ENCODE measurements at places on chromosomes 13 and 19.

GRCh38 chr13:93620181-93620765 is 393.7 kb downstream of the GPC6 start:
- DNase-seq, result peak; percentile 19

DNA sequence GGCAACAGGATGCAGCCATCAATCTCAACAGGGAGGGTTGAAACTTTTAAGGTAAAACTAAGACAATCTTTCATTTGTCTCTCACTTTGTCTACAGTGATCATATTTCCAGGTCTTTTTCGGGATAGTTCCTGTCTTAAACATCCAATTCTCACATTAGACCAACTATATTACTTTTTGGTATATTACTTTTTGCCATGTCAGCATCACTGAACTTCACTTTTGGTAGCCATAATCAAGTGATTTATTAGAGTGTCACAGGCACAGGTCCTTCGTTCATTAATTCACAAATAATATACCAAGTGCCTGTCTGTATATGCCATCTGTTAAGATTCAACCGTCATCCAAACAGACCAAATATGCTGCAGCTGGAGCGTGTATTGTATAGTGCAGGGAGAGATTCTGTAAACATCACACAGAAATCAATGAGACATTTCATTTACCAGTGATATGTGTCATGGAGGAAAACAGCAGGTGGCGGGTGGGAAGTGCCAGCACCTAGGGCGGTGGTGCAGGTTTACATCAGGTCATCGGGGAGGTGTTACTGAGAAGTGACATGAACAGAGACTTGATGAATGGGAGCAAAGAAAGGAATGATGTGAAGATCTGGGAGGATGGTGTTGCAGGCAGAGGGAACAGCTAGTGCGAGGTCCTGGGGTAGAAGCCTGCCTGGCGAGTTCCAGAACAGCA is 24.9 kb downstream of the ARHGEF7 start:
- no peak for DNase-seq

GRCh38 chr13:52845334-52845761 is 3.1 kb downstream of the PCDH8 start:
- no peak for DNase-seq

DNA sequence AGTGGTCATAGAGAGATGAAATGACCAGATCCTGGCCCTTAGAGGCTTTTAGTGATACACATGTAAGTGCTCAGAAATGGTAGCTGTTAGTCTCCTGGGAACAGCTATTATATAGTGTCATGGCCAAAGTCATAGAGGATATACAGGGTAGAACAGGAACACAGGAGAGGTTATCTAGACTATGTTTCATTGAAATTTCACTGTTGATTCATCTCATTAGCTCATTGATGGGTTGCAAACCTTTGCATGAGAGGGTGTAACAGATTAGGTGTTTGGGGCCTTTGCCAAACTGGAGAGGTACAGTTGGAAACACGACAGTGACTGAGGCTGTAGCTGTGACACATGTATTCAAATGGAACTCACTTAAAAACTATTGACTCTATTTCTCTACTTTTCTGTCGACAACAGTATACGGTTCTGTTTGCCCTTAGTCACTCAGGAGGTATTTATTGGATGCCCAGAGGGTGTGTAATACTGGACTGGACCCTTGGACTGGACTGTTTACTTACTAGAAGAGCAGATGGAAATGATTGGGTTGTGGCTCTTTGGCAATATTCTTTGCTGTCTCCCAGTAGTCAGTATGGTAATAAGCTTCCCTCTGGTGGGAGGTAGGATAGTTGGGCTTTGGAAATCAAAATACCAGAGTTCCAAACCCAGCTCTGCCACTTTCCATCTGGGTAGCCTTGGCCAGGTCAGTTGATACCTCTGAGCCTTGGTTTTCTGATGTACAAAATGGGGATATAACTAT is 29.8 kb downstream of the ARHGAP35 start:
- DNase-seq, result peak; percentile 92

- no peak for DNase-seq
These were observed 409.1 kb downstream of the FGF9 start for GRCh38 chr13:22079961-22080360.

GRCh38 chr19:7534531-7535046 is 928 bp upstream of the PNPLA6 start:
- peak; percentile 70 for DNase-seq

GRCh38 chr13:26752671-26753070 is 7.9 kb downstream of the GPR12 start:
- DNase-seq, result no peak

- DNase-seq, result no peak
These were observed 37.1 kb downstream of the LACC1 start for GRCh38 chr13:43916828-43917227.

GRCh38 chr13:66219506-66219905 is 1010.6 kb downstream of the PCDH9 start:
- no peak for DNase-seq

- DNase-seq, result no peak
These were observed 140.1 kb downstream of the ZDHHC20 start for GRCh38 chr13:21318891-21319532.

DNA sequence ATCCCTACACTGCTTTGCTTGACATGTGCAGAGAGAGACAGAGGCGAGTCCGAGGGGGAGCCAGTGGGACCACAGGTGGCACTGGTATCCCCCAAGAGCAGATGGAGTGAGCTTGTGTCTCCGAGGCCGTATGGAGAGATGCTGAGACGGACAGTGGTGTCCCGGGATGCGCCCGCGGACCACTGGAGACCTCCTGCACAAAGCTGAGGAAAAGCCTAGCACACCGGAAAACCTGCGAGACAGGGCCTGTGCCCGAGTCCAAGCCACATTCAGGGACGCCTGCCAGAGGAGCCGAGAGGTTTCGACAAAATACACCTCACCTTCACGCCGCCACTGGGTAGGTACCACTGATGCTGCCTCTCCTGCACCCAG is 66.0 kb upstream of the ZNF527 start:
- DNase-seq, result no peak

- DNase-seq, result no peak
These were observed 17.4 kb upstream of the FEM1A start for GRCh38 chr19:4774136-4774535.

- DNase-seq, result no peak
These were observed 201.9 kb downstream of the FGF9 start for GRCh38 chr13:21872795-21873194.

DNA sequence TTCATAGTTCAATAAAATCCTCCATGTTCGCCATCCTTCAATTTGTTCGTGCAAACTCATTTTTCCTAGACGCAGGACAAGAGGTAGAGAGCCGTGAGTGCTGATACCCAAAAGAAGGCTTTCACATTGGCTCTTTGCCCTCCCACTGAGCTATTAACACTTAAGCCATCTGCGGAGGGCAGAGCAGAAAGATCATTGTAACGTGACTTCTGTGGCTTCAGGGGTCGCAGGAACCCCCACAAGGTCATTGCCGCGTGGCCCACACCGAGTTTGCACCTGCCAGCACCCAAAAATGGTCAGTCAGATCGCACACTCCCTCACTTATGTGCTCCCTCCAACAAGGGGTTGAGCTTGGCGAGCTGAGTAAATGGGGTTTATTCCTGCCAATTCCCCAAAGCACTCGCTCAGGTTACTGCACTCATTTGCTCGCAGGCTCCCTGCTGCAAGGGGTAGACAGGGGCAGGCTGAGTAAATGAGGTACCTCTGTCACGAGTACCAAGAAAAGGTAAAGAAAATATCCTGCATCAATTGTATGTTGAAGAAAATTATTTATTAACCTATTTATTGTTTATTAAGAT is 144.1 kb downstream of the PRR20E start:
- no peak for DNase-seq

DNA sequence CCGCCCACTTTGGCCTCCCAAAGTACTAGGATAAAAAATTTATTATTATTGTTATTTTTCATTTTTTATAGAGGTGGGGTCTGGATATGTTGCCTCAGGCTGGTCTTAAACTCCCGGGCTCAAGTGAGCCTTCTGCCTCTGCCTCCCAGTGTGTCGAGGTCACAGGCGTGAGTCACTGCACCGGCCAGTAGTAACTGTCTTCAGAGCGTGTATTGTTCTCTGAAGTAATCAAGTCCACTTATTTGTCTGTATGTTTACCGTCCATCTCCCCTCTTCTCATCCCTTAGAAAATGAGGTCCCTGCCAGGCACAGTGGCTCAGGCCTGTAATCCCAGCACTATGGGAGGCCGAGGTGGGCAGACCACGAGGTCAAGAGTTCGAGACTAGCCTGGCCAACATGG is 18.2 kb upstream of the SULT2B1 start:
- DNase-seq, result no peak

GRCh38 chr13:99227909-99228688 is 27.4 kb downstream of the UBAC2 start:
- no peak for DNase-seq

DNA sequence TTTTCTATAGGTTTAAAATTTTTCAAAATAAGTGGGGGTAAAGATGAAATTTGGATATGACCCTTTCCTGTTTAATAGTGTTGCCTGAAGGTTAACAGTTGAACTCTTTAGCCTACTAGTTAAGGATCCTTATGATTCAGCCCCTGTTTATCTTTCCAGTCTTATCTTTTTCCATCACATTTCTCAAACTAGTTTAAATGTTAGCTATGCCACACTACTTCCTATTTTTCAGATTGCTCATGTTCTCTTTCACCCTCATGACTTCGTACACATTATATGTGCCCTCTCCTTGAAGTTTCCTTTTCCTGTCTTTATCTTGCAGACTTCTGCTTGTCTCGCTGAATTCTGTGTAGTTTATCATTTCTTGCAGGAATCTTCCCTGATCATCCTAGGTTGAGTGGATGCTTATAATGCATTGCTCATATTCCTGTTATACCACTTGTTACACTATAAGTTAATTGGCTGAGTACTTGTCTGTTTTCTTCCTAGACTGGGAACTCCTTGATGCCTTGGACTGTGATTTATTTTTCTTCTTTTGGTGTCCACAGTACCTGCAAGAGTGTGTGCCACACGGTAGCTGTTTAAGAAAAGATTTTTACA is 86.7 kb downstream of the FNDC3A start:
- DNase-seq, result no peak

- no peak for DNase-seq
These were observed 24.0 kb downstream of the FGF9 start for GRCh38 chr13:21694831-21695230.

- no peak for DNase-seq
These were observed 11.6 kb downstream of the AKAP11 start for GRCh38 chr13:42283574-42283973.

- no peak for DNase-seq
These were observed 16.8 kb downstream of the CCL25 start for GRCh38 chr19:8069096-8069973.

- no peak for DNase-seq
These were observed 14.5 kb upstream of the ZNF793 start for GRCh38 chr19:37492213-37492612.

- DNase-seq, result no peak
These were observed 3.6 kb downstream of the MICOS13 start for GRCh38 chr19:5676772-5677105.

DNA sequence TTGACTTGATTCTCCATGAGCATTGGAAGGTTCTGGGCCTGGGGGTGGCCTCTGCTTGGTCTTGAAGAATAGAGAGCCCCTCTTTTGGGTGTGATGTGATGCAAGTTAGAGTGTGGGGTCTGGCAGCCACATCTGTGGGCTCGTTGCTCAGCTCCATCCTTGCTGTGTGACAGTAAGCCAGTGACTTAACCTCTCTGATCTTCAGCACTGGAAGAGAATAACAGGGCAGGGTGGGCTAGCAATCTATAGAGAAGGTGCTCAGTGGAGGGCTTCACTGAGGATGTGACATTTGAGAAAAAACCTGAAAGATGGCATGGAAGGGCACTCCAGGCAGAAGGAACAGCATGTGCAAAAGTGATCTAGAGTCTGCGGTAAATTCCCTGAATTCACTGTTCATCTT is 28.2 kb downstream of the CELF5 start:
- no peak for DNase-seq

- no peak for DNase-seq
These were observed 26.3 kb upstream of the UQCRFS1 start for GRCh38 chr19:29239213-29239776.

DNA sequence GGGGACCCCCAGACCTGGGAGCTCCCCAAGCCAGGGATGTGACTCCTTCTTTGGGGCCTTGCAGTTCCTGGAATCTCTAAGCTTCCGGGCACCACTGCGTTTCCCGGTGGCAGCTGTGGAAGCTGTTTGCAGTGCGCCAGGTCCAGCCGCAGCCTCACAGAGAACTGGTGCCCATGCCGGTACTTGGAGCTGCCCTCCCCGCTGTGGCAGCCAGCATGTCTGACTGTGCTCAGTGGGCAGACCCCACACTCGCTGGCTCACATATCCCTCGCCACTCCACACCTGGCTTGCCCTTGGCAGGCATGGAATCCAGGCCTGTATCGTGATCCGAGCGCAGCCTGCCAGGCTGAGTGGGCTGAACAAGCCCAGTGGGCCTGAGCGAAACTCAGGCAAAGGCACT is 753.2 kb upstream of the PCDH20 start:
- DNase-seq, result no peak

GRCh38 chr13:30113983-30114570 is 193.3 kb downstream of the KATNAL1 start:
- DNase-seq, result no peak

- no peak for DNase-seq
These were observed 137.5 kb downstream of the TNFRSF19 start for GRCh38 chr13:23707674-23708073.

- no peak for DNase-seq
These were observed 297.0 kb downstream of the FGF9 start for GRCh38 chr13:21967871-21968270.

- peak; percentile 77 for DNase-seq
These were observed 8.7 kb upstream of the IGFL3 start for GRCh38 chr19:46133101-46133627.

DNA sequence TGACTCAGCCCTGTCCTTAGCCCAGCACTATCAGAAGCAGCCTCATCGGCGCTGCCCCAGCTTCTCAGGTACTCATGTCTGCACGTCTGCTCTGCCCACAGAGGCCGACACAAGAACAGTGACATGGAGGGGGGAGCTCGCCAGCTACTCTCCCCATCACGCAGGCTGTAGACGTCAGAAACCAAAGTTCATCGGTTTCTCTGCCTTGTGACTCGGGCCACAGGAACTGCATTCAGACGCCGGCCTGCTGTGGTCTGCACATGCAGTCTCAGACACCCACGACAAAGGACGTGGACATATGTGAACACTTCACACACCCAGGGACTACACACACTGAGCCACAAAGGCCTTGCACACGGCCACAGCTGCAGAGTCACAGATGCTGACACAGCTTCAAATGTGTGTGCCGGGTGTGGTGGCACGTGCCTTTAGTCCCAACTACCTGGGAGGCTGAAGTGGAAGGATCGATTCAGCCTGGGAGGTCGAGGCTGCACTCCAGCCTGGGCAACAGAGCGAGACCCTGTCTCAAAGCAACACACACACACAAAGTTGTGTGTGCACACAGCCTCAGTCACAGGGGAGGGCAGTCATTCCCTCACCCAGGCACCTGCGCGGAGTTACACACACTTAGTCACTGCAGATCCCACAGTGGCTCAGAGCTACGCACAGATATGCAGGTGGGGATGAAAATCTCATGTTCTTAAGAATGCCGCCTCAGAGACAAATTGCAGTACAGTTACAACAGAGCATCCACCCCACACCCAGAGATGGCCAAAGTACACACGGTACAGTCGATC is 4.9 kb upstream of the ZFP36 start:
- no peak for DNase-seq

GRCh38 chr13:49399801-49400472 is 43.9 kb downstream of the CAB39L start:
- no peak for DNase-seq

Data from AG09319 (cell line).